ENCODE measurements at places on chromosomes 3 and 15.
A peak's percentile ranks its signal among the peaks of the same experiment; 100 is the strongest.

- no peak for DNase-seq
Observed at GRCh38 chr3:125221831-125222230, 9.3 kb upstream of the SLC12A8 start.

DNA sequence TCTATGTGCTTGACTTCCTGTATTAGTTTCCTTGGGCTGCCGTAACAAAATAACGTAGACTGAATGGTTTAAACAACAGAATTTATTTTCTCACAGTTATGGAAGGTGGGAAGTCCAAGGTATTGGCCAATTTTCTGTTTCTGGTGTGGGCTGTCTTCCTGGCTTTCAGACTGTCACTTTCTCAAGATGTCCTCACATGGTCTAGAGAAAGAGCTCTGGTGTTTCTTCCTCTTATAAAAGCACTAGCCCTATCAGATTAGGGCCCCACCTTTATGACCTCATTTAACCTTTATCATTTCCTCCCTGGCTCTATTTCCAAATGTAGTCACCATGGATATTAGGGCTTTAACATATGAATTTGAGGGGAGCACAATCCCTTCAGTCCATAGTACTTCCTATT, 54.6 kb downstream of the SPRED1 start:
- DNase-seq, result no peak

DNA sequence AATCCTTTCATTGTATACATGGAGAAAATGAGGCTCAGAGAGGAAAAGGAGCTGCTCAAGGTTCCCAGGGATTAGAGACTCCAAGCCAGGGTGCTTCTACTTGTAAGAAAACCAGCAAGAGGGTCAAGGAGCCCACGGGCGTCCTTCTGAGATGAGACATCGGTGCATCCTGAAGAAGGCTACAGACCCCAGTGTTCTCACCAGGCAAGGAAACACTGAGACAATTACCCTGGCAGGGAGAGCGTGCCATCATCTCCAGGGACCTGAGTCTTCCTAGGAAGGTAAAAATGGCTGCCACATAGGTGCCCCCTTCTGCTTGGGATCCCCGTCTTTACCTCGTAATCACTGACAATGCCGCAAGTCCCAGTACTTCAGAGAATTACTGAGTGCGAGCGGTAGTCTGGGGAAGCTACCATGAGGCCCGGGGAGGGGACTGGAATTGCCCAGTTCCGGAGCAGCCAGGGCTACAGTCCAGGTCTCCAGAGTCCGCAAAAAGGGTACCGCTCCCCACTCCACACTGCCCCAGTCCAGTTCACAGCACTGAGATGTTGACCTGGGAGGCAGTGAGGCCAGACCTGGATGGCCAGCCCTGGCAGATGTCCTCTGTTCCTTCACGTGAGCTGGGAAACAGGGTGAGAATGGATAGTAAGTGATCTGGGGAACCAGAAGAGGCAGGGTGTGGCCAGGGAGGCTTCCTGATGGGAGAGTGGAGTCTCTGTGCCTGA, 164.7 kb upstream of the SMAD3 start:
- no peak for DNase-seq

DNA sequence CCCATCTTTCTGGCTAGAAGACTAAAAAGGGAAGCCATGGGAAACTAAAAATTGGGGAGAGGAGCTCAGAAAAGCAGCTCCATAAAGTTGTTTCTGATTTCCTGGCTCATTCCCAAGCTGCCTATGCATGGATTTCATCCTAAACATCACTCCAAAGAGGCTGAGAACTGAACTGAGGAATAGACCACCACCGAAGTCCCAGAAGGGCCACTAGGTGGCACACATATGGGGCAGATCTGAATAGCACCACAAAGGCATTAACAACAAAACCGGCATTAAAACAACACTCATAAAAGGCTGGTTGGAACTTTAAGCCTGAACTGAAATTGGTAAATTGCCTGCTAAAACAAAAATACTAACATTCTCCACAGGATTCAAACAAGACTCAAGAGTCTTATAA, 106.3 kb downstream of the PLD1 start:
- no peak for DNase-seq

- DNase-seq, result no peak
Observed at GRCh38 chr3:100073714-100074307, 40.5 kb downstream of the FILIP1L start.

DNA sequence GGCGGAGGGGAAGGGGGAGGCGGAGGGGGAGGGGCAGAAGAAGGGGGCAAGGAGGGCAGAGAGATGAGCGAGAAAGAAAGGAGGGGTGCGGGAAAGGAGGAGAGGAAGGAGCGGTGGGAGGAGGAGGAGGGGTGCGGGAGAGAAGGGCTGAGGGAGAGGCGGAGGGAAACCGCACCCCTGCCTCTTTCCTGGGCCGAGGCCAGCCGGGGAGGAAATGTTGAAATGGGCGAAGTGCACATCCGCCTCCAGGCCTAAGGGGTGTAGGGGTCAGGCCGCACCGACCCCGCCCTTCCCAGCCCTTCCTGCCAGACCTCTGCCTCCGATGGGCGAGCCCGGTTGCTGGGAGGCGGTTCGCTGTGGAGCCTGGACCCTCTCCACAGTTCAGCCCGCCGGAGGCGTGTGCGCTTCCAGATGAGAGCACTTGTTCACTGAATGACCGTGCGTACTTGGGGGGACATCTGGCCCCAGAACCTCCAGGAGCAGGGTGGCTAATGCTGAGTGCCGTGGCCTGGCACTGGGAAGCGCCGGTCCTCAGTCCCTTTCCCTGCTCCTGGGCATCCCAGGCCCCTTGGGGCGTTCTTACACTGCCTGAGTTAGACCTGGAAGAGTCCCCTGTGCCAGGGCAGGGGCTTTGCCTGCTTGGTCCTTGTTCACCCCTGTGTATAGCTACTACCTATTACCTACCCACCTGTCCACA, 110.3 kb upstream of the KLF13 start:
- peak; percentile 92 for DNase-seq

- DNase-seq, result peak; percentile 29
Observed at GRCh38 chr3:154954757-154955156, 125.4 kb upstream of the MME start.

DNA sequence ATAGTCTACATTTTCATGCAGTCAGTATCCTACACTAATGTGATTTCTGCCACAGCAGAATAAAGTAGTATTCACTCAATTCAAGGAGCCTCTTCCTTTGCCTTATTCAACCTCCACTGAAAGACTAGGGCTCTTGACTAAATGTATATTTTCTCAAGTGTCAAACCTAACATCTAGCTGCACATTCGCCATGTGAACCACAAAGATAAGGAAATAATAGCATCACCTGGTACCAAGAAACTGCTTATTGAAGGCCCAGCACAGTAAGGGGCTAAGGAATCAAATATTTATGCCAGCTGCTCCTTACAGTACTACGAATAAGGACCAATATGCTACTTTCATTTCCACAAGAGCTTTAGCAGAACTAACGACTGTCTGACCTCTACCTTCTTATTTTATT, 1.3 kb downstream of the SRP14 start:
- no peak for DNase-seq

GRCh38 chr3:4561661-4562060, 68.5 kb downstream of the ITPR1 start:
- no peak for DNase-seq

GRCh38 chr3:146390006-146390772, 79.2 kb downstream of the PLSCR2 start:
- no peak for DNase-seq

All from LoVo (cell line).